ENCODE measurements at places on chromosomes 12 and 14. TPM values are rescaled to one million over a fixed set of nuclear protein-coding genes. Genes with fewer than 3 reads are reported as not detected.

DNA sequence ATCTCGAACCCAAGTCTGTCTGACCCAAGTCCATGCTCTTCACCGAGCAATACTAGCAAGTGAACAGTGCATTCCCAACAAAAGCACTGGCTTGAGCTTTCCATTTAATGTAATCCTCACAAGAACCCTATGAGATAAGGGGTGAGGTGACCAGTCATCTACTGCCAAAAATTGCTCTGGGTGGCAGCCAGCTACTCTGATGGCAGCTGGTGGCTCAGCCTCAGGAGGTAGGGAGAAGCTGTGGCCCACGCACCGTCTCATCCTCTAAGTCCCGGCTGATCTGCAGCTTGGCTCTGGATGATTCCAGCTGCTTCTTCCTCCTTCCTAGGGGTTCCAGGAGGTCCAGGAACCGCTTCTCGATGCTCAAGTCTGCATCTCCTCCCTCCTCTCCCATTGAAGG, 75.2 kb downstream of the PLEKHG3 start:
- DNase-seq: no peak

GRCh38 chr12:71283883-71284282, 126.1 kb upstream of the TSPAN8 start:
- DNase-seq: no peak

KLRG1 gene
- 5.1 TPM for polyA plus RNA-seq

DNA sequence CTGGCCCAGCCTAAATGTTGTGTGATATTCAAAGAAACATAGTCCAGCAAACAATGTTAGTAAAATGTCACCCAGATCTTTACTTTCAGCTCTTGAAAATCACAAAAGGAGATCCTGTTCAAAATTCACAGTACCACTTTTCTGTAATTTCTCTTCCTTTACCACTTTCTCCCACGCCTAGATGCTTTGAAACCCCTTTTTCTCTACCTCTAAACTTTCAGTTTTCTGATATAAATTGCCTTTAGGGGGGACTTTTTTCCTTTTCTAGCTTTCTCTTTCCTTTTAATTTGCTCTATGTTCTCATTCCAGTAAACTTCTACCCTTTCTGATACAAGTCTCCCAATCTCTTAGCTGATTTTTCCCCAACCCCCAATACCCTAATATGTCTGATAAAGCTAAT, 101.8 kb downstream of the LMO3 start:
- DNase-seq: no peak

DNA sequence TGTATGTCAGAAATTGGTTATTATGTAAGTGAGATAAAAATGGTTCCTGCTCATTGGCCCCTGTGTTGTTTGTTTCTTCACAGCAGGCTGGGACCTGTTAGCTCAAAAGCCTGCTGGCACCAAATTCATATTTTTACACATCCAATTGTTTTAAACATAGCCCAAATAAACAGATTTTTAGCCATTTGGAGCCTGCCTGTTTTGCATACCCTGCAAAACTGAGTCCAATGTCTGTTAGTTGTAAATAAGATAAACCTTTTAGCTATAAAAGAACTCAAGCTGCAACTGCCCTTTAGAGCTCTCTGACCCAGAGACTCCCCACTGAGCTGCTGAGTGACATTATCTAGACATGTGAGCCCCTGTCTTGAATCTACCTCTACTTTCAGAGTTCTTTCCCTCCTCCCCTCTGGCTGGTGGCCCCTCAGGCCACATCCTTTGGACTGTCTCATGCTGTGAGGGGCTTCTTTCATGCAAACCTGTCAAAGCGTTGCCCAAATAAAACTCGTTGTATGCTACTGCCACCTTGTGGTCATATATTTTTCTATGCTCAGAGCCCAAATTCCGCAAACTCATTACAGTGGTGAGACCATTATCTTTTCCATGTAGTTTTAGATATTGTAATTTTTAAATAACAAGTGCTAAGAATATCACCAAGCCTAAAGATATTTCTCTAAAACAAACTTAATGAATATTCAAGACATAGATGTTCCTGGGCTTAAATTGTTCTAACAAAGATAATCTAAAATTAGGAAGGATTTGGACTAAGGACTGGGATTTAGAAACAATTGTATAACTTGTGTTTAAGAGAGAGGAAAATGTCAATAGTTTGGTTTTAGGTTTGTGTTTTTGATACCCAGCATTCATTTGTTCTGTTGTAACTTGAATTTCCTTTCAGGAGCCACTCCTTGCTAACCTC, 337.9 kb downstream of the AACS start:
- DNase-seq: peak; percentile 29

DNA sequence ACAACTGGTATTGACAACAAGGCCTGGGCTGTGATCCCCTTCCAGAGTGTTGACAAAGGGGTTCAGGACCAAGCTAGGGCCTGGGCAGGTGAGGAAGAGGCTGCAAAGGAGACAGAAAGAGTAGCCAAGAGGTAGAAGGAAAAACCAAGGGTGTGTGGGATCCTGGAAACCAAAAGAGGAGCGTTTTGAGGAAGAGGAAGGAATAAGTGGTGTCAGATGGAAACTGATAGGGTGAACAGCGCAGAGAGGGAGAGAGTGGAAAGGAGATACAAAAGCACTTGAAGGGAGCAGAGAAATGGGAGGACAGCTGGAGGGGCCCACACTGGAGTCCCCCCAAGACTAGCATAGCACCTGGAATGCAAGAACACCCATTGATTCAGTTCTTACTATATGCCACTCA, 8.3 kb upstream of the HVCN1 start:
- no peak for DNase-seq

GSC gene
- polyA plus RNA-seq: 1.3 TPM

GRCh38 chr12:119176267-119177055, 2.3 kb upstream of the HSPB8 start:
- no peak for DNase-seq

C14orf39 gene
- polyA plus RNA-seq: 0.13 TPM

GRCh38 chr12:9367828-9368227, 159.6 kb upstream of the PZP start:
- DNase-seq: no peak

GRCh38 chr12:29796823-29797263, 13.1 kb upstream of the TMTC1 start:
- DNase-seq: no peak

KRT83 gene
- not detected for polyA plus RNA-seq

RPL10L gene
- not detected for polyA plus RNA-seq

- peak; percentile 79 for DNase-seq
Observed at GRCh38 chr12:121537814-121538698, 42.8 kb downstream of the KDM2B start.

- DNase-seq: no peak
Observed at GRCh38 chr12:120164293-120164692, 30.2 kb downstream of the GCN1 start.

DNA sequence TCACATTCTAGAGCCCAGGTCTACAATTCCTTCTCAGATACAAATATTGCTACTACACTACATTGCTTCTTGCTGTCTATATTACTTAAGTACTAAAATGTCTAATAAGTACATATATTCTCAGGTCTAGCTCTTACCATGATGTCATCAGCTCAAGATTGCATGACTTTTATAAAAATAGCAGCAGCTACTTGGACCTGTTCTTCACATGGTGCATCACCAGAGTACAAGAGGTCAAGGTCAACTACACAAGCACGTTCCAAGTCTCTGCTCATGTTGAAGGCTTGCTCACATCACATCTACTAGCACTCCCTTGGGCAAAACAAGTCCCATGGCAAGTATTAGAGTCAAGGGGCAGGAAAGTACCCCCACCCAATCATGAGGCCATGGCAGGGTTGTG, 465.6 kb downstream of the MED13L start:
- DNase-seq: no peak

DNA sequence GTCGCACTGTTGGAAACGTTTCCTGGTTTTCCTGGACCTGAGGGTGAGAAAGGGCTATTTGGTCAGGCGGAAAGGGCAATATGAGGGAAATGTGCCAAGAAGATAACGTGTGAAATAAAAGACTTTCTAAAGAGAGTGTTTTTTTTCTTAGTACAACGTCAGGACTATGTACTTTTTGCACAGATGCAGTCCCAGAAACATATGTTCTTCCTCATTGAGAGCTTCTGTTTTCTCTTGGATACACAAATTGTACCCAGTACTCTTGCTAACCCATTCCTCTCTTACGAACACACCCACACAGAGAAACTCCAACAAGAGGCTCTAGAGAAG, 669 bp upstream of the PKP2 start:
- DNase-seq: no peak

MIPOL1 gene
- polyA plus RNA-seq: 0.23 TPM

DNA sequence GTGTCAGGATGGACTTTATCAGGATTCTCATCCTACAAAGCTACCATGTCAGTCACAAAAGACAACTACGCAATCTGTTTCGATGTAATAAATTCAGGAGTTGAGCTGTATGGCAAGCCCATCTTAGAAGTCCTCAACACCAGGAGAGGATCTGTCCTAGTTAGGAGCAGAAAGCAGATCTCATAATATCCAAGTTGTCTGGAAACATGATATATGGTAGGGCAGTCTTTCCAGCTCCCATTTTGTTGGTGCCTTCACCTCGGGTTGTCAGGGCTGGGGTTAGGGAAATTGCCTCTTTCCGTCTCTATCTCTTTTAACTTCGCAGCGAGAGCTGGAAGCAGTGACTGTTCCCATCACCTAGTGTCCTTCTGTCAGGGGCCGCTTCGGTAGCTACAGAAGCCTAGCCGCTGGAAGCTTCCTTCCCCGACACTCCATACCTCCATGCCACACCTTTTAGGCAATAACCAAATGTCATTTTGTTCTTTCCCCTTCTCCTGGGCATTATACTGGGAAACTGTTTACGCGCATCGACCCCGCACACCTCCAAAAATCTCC, 1.4 kb downstream of the NIN start:
- peak; percentile 27 for DNase-seq

GRCh38 chr14:23055147-23055550, 2.2 kb downstream of the CDH24 start:
- DNase-seq: no peak

DNA sequence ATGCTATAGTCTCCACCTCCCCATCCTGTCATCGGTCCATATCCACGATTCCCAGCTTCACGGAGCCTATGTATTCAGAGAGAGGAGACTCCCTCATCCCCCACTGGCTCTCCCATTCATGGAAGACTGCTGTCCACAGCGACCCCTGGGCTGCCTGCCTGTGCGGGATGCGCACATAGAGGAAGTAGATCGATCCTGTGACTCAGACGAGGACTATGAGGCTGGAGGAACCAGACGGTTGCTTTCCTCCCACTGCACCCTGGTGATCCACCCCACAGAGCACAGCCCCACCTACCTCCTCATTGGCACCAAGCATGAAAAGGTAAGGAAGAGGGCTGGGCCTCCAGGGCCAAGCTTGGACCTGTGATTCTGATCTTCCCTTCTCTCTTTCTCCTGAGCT, 24.4 kb downstream of the PIGH start:
- no peak for DNase-seq

DNA sequence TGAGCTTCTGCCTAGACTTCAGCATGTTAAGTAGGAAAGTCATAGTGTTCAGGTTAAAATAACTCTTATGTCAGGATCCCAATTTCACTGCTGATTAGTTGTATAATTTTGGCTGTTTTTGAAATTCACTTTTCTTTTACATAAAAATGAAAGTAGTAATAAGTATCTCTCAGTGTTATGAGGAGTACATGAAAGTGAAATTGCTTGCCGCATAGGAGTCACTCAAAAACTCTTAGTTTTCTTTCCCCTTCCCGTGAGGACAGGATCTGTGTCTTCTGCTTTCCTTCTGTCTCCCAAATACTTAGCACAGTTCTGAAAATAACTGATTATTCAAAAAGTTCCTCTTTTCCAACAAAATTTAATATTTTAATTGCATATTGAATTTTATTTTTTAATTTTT, 100.5 kb downstream of the SLC38A4 start:
- no peak for DNase-seq

KLHL33 gene
- not detected for polyA plus RNA-seq

DNA sequence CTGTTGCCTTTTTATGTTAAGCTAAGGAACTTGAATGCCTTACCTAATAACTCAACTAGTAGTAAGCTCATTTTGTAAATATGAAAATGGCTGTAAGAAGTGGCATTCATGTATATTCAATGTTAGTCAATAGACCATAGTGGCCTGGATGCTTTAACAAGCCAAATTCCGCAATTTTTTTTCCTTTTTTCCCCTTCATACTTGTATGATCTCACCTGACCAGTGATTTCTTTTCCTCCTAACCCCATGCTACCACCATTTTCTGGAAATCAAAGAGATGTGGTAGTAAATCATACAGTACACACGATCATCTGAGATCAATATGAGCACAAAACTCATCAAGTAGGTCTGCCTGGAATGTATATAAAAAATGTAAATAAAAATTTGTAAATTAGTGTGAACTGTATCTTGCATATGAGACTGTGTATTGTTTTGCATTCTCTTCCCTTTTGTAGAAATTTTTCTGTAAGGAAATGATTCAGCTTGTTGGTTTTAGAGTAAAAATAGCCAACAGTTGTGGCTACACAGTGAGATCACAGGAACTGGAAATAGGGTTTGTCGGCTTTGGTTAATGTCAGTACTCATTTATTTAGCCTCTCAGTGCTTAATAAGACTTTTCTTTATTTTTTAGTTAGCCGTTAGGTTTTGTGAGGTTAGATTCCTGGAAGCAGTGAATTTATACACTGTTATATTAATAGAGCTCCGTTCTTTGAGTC, 62.5 kb downstream of the ETNK1 start:
- DNase-seq: no peak

DNA sequence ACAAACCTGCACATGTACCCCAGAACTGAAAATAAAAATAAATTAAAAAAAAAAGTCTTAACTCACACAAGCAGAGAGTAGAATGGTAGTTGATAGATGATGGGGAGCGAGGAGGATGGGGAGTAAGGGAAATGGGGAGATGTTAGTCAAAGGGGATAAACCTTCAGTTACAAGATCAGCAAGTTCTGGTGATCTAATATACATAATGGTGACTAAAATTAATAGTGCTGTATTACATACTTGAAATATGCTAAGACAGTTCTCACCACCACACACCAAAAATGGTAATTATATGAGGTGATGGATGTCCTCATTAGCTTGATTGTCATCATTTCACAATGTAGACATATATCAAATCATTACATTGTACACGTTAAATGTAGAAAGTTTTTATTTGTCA, 3.2 kb upstream of the C12orf42 start:
- no peak for DNase-seq

EIF5 gene
- polyA plus RNA-seq: 120 TPM

LMNTD1 gene
- polyA plus RNA-seq: 0.32 TPM

GCH1 gene
- 2.2 TPM for polyA plus RNA-seq

SYCP3 gene
- 0.07 TPM for polyA plus RNA-seq

DNA sequence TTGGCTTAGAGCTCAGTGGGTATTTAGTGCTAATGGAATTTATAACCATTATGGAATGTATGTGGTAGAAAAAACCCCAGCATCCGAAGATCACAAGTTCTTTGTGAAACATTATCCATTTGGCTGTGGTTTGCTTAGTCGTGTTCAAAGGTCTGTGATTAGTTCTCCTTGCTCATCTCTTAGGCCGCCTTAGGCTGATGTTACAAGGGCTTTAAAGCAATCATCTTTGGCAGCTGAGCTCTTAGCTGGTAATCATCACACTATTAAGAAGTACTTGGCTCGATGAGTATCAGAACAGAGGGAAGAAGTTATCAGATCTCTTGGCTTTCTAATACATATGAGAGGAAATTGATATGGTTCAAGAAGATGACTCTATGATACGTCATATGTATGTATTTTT, 124.1 kb upstream of the E2F7 start:
- DNase-seq: no peak

All from SK-N-SH (cell line).